ENCODE measurements at places on chromosomes 5 and 9. TPM values are rescaled to one million over a fixed set of nuclear protein-coding genes. Genes with fewer than 3 reads are reported as not detected.

The GPSM1 gene
- 69.0 TPM for total RNA-seq

DNA sequence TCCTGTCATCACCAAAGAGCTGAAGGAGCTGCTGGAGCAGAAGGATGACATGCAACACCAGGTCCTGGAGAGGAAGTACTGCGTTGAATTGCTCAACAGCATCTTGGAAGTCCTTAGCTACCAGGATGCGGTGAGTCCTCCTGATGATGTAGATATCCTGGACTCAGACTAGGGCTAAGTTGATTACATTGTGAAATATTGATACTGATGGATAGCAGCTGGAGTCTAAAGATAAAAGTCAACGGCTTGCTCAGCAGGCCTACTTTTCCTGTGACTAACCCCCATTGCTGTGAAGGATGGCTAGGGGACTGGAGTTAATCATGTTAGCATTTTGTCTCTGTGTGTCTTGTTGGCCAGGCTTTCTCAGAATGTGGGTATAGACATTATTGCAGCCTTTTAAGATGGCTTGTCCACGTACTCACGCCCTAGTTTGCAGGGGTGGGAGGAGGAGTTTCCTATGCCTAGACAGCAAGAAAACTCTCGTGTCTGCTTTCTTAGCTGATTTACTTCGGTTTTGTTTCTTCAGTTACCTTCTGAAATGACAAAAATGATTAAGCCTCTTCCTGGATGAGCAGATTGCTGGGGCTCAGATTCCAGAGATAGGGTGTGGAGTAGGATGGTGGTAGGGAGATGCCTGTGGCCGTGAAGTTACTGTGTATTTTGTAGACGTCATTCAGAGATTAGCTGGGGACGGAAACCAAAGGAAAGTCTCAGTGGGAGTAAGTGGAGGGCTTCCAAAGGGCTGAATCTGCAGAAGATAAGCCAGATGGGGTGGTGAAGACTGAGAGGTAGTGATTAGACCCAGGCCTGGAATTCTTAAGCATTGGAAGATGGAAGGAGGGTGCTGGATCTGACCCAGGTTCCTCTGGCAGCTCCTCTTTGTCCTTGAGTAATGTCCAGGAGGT is 166.3 kb downstream of the DOCK2 start:
- no peaks in the 10 kb centered on the region for H3K4me1 ChIP-seq
- DNase-seq = peak; percentile 65
- no peak overlapping the region for H3K4me3 ChIP-seq
- H3K27ac ChIP-seq = peak overlapping the region; percentile 81
- H3K36me3 ChIP-seq = no peaks in the 10 kb centered on the region

DNA sequence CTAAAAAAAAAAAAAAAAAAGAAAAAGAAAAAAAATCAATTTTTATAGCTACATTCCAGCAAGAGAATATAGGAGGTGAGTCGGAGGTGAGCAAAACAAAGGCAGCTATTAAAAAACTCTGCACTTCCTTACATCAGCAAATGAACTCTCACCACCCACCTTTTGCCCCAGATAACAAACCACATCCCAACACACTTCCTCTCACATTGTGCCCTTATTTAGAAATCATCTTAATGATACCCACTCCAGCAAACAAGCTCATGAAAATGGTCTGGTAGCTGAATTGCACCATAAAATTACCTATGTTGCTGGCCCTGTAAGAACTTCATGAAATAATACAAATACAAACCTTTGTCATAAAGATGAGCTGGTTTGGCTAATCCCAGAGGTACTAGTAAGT is 82.9 kb downstream of the CEMIP2 start:
- peaks cover 30% of the 10 kb centered on the region for H3K36me3 ChIP-seq
- peaks cover 38% of the 10 kb centered on the region for H3K4me1 ChIP-seq
- H3K27me3 ChIP-seq = no peaks in the 10 kb centered on the region
- no peak for DNase-seq

- H3K27ac ChIP-seq = no peak overlapping the region
- no peak overlapping the region for H3K4me3 ChIP-seq
- no peaks in the 10 kb centered on the region for H3K4me1 ChIP-seq
- H3K27me3 ChIP-seq = peaks cover 10% of the 10 kb centered on the region
- no peaks in the 10 kb centered on the region for H3K36me3 ChIP-seq
Observed at GRCh38 chr9:16767366-16767765, 103.1 kb downstream of the BNC2 start.

GRCh38 chr9:129601082-129601674 is 19.7 kb downstream of the C9orf50 start:
- H3K36me3 ChIP-seq = no peaks in the 10 kb centered on the region
- no peak overlapping the region for H3K27ac ChIP-seq
- H3K27me3 ChIP-seq = peaks cover 29% of the 10 kb centered on the region
- H3K4me3 ChIP-seq = no peak overlapping the region
- no peak for DNase-seq

The PCDHB13 gene
- 2.5 TPM for total RNA-seq

The SAPCD2 gene
- 0.25 TPM for total RNA-seq

- H3K27me3 ChIP-seq = no peaks in the 10 kb centered on the region
- peaks cover 4% of the 10 kb centered on the region for H3K4me1 ChIP-seq
- no peak for DNase-seq
Observed at GRCh38 chr9:120545701-120546550, 34.0 kb downstream of the CDK5RAP2 start.

The PCDHB5 gene
- 2.3 TPM for total RNA-seq

DNA sequence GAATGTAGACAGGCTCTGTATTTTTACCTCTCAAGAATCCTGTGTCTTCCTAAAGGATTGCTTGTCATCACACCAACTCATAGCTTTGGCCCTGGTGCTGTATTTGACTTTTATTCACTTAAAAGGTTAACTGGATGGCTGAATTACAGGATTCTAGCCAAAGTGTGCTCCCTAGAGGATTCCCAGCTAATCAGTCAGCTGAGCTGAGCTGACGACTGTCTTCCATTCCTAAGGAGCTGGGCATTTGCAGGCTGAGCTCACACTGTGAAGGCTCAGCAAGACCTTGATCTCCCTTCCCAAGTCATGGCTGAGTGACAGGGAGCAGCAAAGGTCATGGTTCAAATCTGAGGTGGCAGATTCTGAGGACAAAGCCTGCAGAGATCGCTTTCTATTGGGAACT is 59.0 kb upstream of the PALM2AKAP2 start:
- H3K4me3 ChIP-seq = no peak overlapping the region
- H3K27ac ChIP-seq = no peak overlapping the region
- H3K27me3 ChIP-seq = peaks cover 8% of the 10 kb centered on the region
- no peaks in the 10 kb centered on the region for H3K36me3 ChIP-seq
- DNase-seq = no peak
- H3K4me1 ChIP-seq = no peaks in the 10 kb centered on the region

The GADD45G gene
- total RNA-seq = 44.5 TPM

GRCh38 chr5:173498739-173499470 is 117.5 kb downstream of the BOD1 start:
- no peaks in the 10 kb centered on the region for H3K27me3 ChIP-seq
- H3K36me3 ChIP-seq = no peaks in the 10 kb centered on the region
- H3K4me3 ChIP-seq = no peak overlapping the region
- H3K4me1 ChIP-seq = peaks cover 51% of the 10 kb centered on the region

DNA sequence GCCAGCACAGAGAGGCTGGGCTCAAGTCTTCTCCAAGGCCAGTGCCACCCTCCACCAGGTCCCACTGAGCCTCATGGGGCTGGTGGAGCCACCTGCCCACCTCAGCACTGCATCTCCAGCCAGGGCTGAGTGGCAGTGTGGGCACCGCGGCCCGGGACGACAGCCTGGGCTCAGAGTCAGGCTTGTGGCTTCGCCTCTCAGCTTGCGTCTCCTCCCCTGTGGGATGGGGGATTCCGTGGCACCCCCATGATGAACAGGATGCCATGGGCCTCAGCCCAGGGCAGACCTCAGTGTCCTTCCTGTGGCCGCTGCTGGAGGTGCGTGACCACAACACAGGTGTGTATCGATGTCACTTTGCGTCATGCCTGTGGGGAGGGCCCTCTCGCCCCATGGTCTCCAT is 136.4 kb upstream of the PPP1R26 start:
- H3K27ac ChIP-seq = no peak overlapping the region
- peaks cover 100% of the 10 kb centered on the region for H3K27me3 ChIP-seq
- DNase-seq = no peak
- H3K36me3 ChIP-seq = no peaks in the 10 kb centered on the region

GRCh38 chr9:117355542-117355941 is 59.3 kb downstream of the ASTN2 start:
- H3K27me3 ChIP-seq = peaks cover 8% of the 10 kb centered on the region
- H3K4me3 ChIP-seq = no peak overlapping the region
- DNase-seq = no peak
- H3K27ac ChIP-seq = no peak overlapping the region
- H3K36me3 ChIP-seq = no peaks in the 10 kb centered on the region

The OR1J2 gene
- total RNA-seq = not detected

DNA sequence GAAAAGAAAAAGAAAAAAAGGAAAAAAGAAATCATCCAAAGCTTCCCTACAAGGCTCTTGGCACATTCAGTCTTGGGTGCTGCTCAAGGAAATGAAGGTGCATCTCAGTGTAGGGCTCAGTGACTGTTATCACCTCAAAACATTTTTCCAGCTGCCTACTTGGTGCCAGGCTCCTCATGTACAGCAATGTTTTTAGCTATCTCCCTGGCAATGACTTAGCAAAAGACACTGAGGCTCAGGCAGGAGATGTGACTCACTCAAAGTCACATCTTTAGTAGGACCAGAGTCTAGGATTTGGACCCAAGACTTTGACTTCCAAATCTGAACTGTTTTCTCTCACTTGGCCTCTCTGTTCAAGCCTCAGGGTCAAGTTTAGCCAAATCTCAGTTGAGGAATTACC is 264.2 kb downstream of the CRB2 start:
- H3K27me3 ChIP-seq = no peaks in the 10 kb centered on the region
- DNase-seq = no peak
- H3K27ac ChIP-seq = no peak overlapping the region
- no peak overlapping the region for H3K4me3 ChIP-seq
- peaks cover 9% of the 10 kb centered on the region for H3K4me1 ChIP-seq

- DNase-seq = no peak
- no peaks in the 10 kb centered on the region for H3K4me1 ChIP-seq
- H3K4me3 ChIP-seq = no peak overlapping the region
- H3K36me3 ChIP-seq = peaks cover 89% of the 10 kb centered on the region
- H3K27ac ChIP-seq = no peak overlapping the region
- H3K27me3 ChIP-seq = no peaks in the 10 kb centered on the region
Observed at GRCh38 chr5:175523292-175523691, 44.9 kb downstream of the SFXN1 start.

The GABRA6 gene
- not detected for total RNA-seq

The LRRC70 gene
- total RNA-seq = 0.77 TPM

- H3K27ac ChIP-seq = no peak overlapping the region
- no peak for DNase-seq
- no peaks in the 10 kb centered on the region for H3K36me3 ChIP-seq
- no peaks in the 10 kb centered on the region for H3K27me3 ChIP-seq
- H3K4me3 ChIP-seq = no peak overlapping the region
Observed at GRCh38 chr5:171449426-171449825, 30.0 kb downstream of the FGF18 start.

The FGD3 gene
- total RNA-seq = 1.8 TPM

All from left ventricle myocardium inferior (tissue), 1 donor.